ENCODE measurements at places on chromosomes 13 and 19.

DNA sequence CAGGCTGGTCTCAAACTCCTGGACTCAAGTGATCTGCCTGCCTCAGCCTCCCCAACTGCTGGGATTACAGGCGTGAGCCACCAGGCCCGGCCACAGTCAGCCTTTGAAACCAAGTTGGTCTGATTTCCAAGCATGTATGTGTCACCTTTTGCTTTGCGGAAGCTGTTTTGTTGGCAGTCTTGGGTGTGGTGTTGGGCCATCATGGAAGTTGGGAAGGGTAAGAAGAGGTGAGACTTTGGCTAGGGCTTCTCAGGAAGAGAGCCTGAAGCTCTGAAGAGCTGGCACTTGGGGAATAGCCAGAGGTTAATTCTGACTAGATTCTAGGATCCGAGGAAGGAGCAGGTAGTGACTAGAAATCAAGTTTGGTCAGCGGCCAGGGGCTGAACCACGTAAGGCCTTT is 2.8 kb downstream of the RSPH6A start:
- no peak for DNase-seq

DNA sequence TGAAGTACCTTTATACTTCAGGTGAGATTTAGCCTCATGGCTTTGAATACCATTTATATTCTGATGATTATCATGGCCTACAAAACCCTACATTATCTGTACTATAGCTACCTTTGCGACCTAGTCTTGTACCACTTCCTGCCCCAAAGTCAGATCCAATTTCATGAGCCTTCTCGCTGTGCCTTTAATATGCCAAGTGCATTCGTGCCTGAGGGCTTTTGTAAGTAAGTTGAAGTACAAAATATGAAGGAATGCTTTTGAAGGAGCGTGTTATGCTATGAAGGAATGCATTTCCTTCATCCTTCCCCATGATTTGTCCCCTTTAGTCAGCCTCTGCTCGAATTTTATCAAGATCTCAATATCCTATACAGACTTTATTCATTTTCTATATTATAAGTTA is 9.2 kb upstream of the RASL11A start:
- no peak for DNase-seq

DNA sequence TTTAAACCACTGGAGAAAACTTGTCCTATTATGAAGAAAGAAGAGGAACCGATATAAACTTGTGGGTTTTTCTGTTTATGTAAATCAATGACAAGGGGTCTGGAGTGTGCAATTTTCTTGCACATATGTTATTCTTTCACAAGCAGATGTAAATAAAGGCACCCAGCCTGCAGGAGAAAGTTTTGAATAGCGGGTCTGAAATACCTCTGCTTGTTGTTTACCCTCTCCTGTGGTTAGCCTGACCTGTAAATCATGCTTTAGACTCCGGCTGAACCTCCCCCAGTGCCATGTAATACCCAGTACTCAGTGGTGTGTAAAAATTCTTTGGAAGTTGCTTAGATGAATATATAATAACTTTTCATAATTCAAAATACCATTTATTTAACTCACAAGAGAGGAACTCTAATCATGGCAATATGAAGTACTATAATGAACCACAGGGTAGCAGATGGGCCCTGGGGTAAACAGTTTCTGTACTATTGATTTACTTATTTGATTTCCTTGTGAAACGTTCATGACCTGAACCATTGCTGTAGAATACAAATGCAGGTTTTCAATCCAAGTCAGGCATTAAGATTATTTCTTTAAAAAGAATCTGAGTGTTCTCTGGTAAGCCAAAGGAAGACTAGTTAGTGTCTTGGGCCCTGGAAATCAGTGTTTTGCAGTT is 245.1 kb downstream of the LMO7 start:
- no peak for DNase-seq

DNA sequence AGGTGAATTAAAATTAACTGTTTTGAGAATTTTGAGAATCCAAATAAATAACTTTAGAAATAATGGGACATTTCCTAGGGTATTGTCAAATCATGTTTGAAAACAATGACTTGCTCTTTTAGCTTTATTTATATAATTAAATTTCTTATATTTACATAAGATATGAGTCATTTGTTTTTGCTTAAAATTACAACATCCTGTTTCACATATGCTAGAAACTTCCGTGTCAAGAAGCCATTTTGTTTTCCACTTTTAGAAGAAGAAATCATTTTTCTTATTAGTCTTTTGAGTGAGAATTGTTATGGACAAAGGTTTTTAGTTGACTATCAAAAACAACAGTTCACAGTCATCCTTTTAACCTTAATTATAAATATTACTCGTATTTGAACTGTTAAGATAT is 48.2 kb downstream of the DPY19L3 start:
- no peak for DNase-seq

GRCh38 chr13:51697855-51698254 is 106.1 kb downstream of the DHRS12 start:
- no peak for DNase-seq

GRCh38 chr19:22945560-22945959 is 57.4 kb downstream of the ZNF728 start:
- no peak for DNase-seq

DNA sequence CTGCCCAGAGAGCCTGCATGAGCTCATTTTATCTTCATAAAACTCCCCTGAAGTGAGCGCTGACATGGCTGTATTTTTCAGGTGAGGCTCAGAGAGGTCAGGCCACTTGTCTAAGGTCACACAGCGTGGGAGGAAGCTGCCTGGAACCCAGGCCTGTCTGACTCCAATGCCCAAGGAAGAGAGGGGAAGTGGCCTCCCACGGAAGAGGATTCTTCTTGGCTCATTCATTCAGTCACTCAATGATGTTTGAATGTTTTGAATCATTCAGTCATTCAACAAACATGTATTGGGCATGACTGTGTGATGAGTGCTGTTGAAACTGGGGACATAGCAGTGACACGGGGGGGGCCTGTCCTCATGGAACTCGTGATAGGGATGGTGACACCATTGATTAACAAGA is 12.0 kb downstream of the ACTL9 start:
- no peak for DNase-seq

- no peak for DNase-seq
Observed at GRCh38 chr13:101868585-101869469, 416.4 kb downstream of the ITGBL1 start.

DNA sequence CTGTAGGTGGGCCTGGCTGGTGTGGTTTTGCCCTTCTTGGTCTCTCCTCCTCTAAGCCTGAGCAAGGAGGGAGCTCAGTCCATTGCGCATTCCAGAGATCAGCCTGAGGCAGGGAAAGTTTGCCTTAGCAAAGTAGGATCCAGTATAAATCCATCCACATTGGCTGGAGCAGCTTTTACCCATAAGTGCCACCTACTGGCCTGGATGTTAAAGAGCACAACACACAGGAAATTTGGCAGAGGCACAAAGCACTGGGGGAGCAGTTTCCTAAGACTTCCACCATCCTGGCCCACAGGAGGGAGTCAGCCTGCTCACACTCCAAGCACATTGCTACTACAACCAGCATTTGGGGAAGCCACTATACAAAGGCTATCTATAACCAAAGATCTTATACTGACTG is 1124.2 kb downstream of the SLITRK1 start:
- no peak for DNase-seq

DNA sequence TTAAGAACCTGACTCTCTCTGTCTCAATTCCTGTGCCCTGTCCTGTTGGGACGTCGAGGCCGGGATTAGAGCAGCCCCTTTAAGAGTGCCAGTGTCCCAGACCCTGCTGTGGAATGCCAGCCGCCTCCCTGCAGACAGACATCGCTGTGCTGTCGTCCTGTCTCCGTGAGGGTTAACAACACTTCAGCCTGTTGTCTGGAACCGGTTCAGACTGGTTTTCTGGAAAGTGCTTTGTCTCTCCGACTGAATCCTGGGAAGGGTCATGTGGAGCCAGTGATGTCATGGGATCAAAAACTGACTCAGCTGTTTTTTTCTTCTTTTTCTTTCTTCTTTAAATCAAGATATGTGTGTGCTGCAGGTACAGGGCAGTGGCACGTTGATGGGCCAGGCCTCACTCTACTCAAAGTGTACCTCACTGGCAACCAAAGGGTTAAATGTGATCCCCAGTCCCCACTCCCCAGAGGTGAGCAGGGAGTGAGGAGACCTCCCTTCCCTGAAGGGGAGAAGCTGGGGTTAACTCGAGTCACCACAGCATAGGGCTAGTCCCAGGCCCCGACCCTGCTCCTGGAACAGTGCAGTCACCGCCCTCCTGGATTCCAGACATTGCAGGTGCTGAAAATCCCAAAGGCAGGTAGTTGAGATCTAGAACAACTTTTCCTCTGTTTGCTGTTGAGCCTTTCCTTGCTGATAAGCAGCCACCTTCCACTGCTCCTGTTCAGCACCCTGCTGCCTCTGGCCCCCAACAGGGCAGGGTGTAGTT is 50.8 kb downstream of the TSSK6 start:
- DNase-seq, result no peak

DNA sequence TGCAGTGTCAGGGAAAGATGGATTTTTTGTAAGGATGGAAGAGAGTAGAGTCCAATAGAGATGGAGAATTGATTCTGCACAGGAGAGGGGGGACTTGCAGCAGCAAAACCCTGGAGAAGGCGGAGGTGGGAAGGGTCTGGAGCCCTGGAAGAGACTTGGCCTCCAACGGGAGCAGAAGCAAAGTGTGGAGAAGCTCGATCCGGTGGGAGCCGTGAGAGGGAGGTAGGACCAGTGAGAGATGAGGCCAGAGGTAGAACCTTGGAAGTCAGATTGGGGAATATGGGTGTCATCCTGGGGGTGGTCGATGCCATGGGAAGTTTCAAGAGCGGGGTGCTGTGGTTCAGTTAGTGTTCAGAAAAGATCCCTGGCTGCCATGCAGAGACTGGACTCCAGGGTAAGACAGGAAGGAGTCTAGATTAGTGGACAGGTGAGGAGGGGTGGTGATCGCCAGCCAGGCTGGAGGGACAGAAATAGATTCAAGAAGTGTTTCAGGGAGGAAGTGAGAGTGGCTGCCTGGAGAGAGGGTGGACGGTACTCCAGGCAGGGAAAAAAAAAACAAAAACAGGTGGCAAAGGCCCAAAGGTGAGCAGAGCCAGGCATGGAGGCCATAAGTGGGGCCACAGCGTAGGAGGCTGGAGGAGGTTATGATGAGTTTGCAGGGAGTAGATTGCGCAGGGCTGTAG is 2.6 kb downstream of the PPP5C start:
- DNase-seq, result no peak

DNA sequence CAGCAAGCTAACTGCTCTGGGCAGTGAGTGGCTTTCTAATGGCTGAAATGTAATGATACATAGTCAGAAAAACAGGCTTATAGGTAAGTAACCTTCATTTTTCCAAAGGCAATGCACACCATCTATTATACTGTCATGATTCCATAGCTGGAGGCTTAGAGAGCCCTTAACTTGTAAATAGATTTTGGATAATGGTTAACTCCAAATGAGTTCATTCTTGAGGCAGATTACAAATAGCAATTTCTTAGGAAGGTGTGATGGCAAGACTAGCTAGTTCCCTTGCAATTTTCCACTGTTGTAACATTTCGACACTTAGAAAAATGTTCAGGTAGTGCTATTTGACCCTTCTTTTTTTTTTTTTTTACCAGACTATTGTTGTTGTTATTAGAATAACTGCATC is 789.8 kb upstream of the PCDH9 start:
- DNase-seq, result no peak

DNA sequence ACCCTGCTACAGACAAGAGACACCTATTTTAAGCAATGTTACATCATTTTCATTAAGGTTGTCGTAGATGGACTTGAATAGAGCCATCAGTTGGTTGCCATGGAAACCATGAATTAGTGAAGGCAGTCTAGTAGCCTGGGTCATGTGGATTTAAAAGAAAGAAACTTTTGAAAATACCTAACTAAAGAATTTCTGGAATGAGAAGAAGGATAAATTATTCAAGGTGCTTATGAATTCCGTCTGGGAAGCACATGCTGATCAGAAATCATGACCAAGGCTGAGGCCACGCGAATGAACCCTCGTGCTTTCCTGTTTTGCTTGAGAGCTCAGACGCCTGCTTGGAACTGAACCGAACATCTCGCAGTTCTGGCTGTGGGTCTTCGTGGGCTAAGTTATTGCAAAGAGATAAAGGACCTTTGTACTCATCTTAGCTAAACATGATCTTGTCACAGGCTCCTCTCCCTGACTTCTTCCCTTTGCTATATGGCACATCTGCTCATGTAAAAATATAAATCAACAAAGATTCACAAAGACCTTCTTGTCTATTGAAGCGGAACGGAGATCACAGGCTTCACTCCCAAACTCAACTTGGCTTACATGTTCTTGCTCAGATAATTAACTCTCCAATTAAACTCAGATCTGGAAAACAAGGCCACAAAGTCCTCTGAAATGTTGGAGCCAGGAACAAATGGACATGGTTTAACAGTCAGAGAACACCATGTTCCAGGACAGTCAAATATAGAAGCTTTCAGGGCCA is 140.2 kb downstream of the NUFIP1 start:
- DNase-seq, result no peak

- DNase-seq, result no peak
Observed at GRCh38 chr19:56162258-56162657, 13.6 kb upstream of the GALP start.

GRCh38 chr19:29583196-29583999 is 22.7 kb upstream of the POP4 start:
- DNase-seq, result no peak

DNA sequence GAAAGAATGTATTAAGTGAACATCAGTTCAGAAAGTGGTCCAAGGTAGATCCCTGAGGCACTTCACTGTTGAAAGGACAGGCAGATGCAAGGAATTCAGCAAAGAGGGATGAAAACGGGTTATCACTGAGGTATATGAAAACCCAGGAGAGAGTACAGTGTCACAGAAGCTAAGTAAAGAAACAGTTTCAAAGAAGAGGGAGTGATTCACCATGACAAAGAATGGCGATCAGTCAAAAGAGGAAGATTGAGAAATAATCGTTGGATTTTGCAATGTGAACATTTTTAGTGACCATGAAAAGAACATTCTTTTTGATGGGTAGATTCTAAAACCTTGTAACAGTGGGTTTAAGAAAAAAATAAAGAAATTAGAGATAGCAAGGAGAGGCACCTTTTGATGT is 99.3 kb downstream of the EPSTI1 start:
- no peak for DNase-seq

GRCh38 chr13:39887387-39887786 is 231.9 kb downstream of the COG6 start:
- DNase-seq, result no peak

- no peak for DNase-seq
Observed at GRCh38 chr13:103799028-103799427, 732.8 kb upstream of the SLC10A2 start.
